ENCODE measurements at places on chromosomes 5 and 9. TPM values are rescaled to one million over a fixed set of nuclear protein-coding genes. Genes with fewer than 3 reads are reported as not detected.

Gene SPINK7
- not detected for total RNA-seq

Gene MYORG
- 9.7 TPM for total RNA-seq

Gene FBP2
- total RNA-seq: not detected

Gene C6
- total RNA-seq: 0.13 TPM

Gene TRMO
- 10.4 TPM for total RNA-seq

- no peak for DNase-seq
Measured at GRCh38 chr5:74261421-74261820, 379.1 kb downstream of the ENC1 start.

DNA sequence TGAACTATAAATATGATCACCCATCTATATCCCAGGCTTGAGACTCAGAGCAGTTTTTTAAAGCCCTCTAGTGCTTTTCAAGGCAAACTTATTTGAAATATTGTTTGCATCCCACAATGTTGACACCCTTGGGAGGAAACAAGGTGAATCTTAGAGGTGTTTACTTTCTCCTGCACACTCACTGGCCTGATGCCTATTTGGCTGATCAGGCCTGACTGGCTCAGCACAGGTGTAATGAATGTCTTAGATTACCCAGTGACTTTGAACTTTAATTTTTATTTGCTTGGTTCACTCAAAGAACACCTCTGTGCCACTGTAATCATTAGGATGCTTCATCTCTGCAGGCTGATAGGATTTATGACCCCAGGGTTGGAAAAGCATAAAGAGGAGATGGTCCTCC lies 158.3 kb downstream of the KCTD16 start:
- no peak for DNase-seq

DNA sequence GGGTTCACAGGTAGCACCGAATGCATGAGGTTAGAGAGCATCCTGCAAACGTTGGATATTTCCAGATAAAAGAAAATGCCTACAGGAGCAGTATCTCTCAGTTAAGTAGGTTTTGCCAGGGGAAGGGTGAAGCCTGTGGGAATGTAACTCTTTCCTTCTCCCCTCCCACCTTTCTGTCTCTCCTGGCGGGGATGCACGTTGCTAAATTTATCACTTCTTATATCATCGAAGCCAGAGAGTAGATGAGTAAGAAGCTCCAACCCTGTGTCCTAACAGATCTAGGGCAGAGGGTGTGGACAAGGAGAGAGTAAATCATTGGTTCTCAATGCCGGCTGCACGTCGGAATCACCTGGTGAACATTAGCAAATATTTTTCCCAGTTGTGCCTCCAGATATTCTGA lies 457.5 kb downstream of the ENC1 start:
- DNase-seq: no peak

- no peak for DNase-seq
Measured at GRCh38 chr5:79841172-79841571, 149.9 kb downstream of the MTX3 start.

DNA sequence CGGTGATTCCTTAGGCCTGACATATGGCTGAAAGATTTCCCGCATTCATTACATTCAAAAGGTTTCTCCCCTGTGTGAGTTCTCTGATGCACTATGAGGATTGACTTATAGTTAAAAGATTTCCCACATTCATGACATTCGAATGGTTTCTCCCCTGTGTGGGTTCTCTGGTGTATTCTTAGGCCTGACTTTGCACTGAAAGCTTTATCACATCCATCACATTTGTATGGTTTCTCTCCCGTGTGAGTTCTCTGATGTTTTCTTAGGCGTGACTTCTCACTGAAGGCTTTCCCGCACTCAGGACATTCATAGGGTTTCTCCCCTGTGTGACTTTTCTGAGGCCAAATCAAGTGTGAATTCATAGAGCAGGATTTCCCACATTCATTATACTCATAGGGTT lies 35.8 kb downstream of the ZNF782 start:
- DNase-seq: no peak

- no peak for DNase-seq
Measured at GRCh38 chr5:174572591-174572990, 151.8 kb upstream of the MSX2 start.

DNA sequence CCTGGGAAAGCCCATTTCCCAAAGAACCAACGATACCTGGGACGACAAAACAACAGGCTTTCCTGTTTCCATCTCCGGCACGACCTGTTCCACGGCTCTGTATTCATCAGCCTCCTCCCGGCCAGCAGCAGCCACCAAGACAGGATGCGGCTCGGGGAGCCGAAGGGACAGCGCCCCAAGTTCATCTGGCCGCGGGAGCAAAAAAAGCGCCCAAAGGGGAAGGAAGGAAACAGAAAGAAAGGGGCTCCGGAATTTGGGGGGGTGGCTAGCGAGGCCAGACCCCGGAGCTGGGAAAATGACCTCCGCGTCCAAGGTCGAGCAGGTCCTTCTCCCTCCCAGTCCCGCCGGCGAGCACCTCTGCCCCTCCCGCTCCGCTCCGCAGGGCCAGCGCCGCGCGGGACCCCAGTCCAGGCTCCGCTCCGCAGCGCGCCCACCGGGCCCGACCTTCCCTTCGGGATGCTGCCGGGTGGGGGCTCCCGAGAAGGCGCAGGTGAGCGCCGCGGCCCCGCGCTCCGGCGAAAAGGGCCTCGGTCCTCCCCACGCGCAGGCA lies 608 bp downstream of the ELOVL7 start:
- no peak for DNase-seq

GRCh38 chr9:132409828-132410528 lies at the start of gene CFAP77:
Gene CFAP77, plus strand, starts transcription at chr9:132410211. Its CDS starts 61 bp downstream, at chr9:132410272.
- DNase-seq: no peak

Data from Panc1 (cell line).